Panc1 (cell line): ENCODE measurements at places on chromosomes 1 and 21.

DNA sequence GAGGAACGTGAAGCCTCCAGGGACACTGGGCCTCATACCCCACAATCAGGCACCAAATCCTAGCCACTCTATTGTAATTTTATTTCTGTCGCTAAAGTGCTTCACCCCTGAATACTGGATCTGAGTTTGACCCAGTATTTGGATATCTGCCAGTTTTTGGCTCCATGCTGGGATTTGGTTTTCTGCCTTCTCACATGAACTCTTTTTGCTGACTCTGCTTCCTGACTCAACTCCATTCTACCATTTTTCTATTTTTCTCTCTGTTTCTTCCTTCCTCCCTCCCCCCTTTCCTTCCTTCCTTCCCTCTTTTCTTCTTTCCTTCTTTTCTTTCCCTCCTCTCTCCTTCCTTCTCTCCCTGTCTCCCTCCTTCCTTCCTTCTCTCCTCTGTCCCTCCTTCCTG, 151.3 kb upstream of the GJB5 start:
- DNase-seq, result no peak

- DNase-seq, result no peak
Measured at GRCh38 chr1:211520641-211521040, 28.7 kb upstream of the RD3 start.

- DNase-seq, result no peak
Measured at GRCh38 chr1:186463926-186464325, 3.0 kb upstream of the PDC start.

GRCh38 chr1:27571439-27572018, 32.4 kb downstream of the AHDC1 start:
- DNase-seq, result no peak

GRCh38 chr1:62508187-62508758, 71.4 kb downstream of the USP1 start:
- DNase-seq, result peak; percentile 18

DNA sequence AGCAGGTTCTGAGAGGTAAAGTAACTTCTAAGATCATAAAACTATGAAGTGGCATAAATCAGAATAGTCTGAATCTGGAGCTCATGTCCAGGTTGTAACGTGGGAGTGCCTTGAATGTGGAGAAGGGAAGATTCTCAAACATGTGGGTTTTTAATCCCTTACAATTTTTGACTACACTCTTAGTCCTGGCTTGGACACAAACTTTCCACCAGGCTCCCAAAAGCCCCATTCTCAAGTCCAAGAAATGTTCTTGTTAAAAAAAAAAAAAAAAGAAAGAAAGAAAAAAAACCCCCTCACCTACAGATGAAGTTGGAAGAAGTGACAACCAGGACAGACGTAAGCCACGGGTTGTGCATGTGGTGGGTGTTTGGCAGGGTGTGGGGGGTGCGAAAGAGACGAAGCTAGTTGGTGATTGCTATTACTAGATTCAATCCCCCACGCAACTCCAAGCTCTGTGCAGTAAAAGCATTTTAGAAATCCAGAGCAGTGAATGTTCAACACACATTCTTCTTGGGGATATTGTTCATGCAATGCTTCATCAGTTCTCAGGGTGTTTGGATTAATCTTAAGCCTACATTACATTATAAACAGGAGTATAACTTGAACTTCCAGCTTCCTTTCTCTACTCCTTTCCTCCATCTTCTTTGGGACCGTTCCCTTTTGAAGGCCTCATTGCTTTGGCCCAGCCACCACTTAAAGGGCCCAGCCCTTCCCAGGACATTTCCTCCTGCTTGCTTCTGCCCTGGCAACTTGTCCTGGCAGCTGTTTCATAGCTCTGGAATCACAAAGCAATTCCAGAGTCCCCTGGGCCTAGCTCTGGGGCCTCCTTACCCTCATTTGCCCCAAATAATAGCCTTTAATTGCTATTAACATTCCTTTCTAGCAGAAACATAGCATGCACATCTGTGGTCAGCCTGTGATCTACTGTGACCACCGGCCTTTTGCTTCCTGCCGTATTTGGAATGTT, 41.8 kb downstream of the PHC2 start:
- DNase-seq, result no peak

- no peak for DNase-seq
Measured at GRCh38 chr1:155136748-155137147, 1.1 kb downstream of the SLC50A1 start.

DNA sequence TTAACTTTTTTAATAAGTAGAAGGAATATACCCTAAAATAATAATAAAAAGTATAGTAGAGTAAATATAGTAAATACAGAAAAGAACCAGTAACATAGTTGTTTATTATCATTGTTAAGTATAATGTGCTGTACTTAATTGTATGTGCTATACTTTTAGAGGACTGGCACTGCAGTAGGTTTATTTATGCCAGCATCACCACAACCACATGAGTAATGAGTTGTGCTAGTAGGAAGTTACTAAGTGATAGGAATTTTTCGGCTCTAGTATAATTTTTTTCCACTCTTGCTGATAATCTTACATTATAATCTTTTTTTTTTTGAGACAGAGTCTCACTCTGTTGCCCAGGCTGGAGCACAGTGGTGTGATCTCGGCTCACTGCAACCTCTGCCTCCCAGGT, 71.6 kb downstream of the IVNS1ABP start:
- no peak for DNase-seq

GRCh38 chr1:233859446-233859845, 45.0 kb upstream of the SLC35F3 start:
- DNase-seq, result no peak

DNA sequence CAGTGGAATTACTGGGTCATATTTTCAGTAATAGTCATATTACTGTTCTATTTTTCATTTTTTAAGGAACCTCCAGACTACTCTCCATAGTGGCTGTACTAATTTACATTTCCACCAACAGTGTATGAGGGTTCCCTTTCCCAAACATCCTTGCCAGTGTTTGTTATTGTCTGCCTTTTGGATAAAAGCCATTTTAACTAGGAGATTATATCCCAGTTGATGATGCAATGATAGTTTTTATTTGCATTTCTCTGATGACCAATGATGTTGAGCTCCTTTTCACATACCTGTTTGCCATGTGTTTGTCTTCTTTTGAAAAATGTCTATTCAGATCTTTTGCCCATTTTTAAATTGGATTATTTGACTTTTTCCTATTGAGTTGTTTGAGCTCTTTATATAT, 410.8 kb downstream of the TTLL7 start:
- DNase-seq, result no peak

GRCh38 chr1:173802961-173803360, 21.5 kb upstream of the DARS2 start:
- DNase-seq, result no peak

GRCh38 chr1:1290238-1290731, 10.0 kb downstream of the SCNN1D start:
- no peak for DNase-seq

GRCh38 chr1:178109348-178110143, 15.6 kb downstream of the RASAL2 start:
- DNase-seq, result no peak

DNA sequence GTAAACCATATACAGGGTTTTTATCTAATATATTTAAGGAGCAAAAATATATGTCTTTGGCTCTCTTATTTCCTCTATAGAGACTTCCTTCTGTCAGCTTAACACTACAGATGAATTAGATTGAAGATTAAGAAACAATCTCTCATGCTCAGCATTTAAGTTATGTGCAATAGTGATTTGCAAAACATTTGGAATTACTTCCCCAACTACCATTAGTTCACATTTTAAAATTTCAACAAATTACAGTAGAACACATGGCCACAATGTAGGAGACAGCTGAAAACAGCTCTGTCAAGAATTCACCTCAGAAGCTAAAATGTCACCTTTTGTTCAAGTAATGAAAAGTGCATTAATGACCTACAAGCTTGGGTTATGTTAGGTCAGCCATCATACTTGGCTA, 177.9 kb downstream of the EIF4G3 start:
- DNase-seq, result no peak

GRCh38 chr1:205069371-205070125, 14.7 kb downstream of the TMEM81 start:
- DNase-seq, result no peak

DNA sequence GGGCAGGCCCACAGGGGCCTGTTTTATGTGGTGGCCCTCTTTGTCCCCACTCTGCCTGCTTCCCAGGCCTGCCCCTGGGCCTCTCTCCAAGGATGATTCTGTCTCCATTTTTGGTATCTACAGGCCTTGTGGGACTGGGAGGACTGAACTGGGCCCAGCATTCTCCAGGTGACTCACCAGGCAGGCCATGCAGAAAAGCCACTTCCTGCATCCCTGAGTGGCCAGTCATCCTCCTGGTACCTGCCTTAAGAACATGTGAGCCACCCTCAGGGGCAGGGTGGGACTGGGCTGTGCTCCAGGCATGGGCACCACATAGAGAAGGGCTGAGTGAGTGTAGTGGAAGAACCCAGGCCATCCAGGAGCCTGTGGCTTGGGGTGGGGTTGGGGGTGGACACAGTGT, 20.0 kb upstream of the BCAR3 start:
- DNase-seq, result peak; percentile 85

GRCh38 chr1:171801487-171801891, 20.0 kb downstream of the METTL13 start:
- peak; percentile 36 for DNase-seq

DNA sequence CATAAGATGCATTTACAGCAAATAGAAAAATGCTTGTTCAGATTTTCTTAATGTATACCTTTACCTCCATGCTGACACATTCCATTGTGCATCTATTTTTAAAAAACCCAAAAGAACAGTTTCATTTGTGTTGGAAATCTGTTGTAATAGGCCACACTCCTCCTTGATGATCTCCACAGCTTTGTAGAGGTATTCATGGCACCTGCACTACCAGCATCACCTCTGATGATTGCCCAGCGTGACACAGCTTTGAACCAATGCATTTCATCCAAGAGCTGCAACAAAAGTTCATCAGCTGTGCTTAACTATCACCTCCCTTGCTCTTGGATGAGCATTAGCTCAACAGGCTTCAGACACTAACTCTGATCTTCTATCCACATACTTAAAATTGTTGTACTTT, 8.2 kb downstream of the DYNLT5 start:
- no peak for DNase-seq

- DNase-seq, result peak; percentile 38
Measured at GRCh38 chr1:19704247-19705113, 39.8 kb downstream of the HTR6 start.

DNA sequence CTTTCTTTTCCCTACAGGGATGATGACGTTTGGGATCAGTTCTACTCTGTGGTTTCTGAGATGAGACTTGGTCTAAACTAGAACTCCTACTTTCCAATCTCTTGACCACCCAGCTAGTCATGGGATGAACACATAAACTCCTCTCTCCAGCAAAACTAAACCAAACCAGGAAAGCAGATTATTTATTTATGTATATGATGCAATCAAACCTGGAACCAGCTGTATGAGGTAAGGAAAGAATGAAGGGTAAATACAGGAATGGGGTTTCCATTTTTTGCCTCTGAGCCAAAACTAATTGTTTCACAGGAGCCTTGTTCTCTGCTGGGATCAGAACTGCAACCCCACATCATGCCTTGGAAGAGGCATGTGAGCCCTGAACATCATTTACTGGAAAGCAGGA, 3.3 kb upstream of the AGT start:
- DNase-seq, result no peak

GRCh38 chr1:203534526-203534925, 40.6 kb downstream of the OPTC start:
- DNase-seq, result no peak

- DNase-seq, result no peak
Measured at GRCh38 chr1:86504137-86504479, 35.4 kb downstream of the CLCA1 start.

DNA sequence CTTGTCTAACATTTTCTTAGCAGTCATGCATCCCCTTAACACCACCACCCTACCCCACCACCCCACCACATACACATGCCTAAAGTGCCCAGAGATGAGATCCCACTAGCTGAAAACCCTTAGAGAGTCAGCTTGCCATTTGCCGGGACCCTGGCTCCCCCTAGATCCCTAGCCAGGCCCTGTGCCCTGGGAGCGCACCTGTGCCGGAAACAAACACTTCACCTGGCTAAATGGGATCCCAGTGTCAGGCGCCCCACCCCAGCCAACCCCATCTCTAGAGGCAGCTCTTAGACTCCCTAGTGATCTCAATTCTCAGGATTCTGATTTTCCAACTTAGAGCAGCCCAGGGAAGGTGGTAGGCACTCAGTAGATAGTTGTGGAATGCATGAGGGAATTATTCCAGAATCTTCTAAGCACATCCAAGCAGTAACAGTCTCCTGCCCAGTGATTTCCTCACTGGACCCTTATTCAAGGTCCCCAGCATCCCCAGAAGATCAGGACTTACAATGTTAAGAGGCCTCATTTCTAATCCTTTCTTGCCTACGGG, 105.2 kb downstream of the LAMC2 start:
- DNase-seq, result no peak

- DNase-seq, result no peak
Measured at GRCh38 chr21:36023092-36023480, 37.2 kb downstream of the SETD4 start.

DNA sequence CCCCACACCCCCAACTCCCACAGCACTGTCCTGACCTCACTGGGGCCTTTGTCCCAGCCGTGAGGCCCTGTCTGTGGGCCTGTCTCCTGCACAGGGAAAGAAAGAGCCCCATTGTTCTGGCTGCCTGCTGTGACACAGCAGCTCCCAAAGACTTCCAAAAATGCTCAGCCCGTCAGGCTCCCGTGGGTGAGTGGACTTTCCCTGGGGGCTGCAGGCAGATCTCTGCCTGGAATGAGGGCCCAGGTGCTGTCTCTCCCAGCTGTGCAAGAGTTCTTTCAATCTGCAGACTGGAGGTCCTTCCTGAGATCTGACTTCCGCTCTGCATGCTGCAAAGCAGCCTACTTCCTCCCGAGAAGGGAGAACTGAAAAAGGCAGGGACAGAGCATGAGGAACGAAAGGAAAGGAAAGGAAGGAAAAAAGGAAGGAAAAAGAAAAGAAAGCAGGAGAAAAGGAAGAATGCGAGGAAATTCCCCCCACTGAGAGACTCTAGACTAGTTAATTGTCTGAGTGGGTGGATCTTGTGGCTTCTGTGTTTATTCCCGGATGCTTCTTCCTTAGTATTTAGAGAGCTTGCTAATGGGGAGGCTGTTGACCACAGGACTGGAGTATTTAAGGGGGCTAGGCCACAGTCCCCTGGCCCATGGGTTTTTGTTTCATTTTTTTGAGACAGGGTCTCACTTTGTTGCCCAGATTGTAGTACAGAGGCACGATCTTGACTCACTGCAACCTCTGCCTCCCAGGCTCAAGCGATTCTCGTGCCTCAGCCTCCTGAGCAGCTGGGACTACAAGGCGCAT, 15.0 kb downstream of the NES start:
- DNase-seq, result no peak

- DNase-seq, result peak; percentile 36
Measured at GRCh38 chr1:157138220-157139051, at the start of gene ETV3. Gene ETV3 (minus strand): TSS chr1:157138395. CDS start chr1:157136352, 2,043 bp downstream.

DNA sequence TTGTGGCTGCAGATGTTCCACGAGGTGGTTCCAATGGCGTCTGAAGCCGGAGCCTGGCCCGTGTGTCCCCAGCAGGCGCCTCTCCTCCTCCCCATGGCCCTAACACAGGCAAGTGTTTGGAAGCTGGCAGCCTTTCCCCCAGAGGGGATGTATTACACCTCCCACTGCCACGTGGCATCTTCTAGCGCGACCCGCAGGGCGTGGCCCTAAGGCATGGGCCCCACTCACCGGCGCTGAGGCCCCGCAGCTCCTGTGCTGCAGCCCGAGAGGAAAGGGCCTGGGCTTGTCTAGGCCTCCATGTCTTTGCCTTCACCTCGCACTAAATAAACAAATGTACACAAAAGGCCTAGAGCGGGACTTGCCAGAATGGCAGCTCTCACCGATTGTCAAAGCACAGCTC, 37.9 kb downstream of the SLC66A1 start:
- DNase-seq, result no peak

GRCh38 chr1:241495741-241496140, 23.8 kb downstream of the FH start:
- no peak for DNase-seq
